CMK (cell line): ENCODE measurements at places on chromosomes 12 and 14.

DNA sequence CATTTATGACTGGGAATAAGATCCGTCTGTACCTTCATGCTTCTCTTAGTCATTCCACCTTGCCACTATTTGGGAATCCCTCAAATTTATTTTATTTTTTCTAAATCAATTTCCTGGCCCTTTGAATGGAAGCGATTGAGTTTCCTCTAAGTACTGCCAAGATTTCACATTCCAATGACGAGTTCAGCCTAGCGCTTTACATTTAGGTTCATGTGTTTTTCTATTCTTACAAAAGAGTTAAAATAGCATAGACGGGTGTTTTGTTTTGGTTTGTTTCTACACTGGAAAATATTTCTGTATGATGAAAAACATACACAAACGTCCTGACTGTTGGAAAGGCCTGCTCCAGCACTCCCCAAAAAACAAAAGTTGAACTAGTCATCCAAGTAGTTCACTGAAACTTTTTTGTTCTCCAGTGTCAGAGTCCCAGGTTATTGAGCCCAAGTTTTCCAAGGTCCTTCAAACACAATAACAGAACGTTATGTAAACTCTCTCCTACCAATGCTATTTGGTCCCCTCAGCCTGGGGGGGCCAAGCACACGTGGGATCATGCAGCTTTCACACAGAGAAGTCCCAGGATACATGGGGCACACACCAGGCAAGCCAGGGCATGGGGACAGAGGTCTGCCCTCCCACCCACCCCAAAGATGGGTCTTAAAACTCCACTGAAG, 74.8 kb upstream of the FOXN3 start:
- no peak for DNase-seq

DNA sequence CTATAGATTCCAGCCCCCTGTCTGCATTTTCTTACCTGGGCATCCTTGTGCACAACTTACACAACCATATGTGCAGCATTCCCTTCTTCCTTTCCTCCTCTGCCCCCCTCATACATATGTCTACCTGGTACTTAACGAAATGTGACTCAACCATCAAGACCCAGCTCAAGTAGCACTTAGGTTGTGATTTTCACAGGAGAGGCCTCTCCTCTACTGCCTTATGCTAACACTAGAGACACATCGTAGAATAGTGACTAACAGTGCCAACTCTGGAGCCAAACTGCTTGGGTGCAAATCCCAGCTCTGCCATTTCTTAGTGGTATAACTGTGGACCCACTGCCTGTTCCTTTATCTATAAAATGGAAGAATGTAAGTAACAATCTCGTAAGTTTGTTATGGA, 24.1 kb upstream of the PLEKHA5 start:
- no peak for DNase-seq

DNA sequence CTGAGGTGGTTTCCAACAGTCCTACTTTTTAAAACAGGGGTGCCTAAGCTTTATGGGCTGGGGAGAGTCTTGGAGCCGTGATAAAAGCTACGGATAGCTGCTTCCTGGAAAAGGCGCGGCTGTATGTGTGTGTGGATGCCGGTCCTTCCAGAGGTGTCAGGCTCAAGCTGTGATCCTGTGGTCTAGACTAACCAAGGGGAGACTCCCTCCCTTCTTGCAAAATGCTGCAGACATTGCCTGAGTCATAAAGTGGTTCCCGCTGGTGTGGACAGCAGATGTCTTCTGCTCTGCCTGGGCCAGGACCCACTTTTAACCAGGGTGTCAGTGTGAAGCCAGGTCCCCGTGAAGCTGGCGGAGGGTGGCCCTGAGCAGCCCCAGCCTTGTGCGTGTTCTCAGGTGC, 37.8 kb downstream of the CCDC92 start:
- DNase-seq, result no peak

GRCh38 chr14:104476437-104476836, 103.1 kb upstream of the C14orf180 start:
- DNase-seq, result no peak

DNA sequence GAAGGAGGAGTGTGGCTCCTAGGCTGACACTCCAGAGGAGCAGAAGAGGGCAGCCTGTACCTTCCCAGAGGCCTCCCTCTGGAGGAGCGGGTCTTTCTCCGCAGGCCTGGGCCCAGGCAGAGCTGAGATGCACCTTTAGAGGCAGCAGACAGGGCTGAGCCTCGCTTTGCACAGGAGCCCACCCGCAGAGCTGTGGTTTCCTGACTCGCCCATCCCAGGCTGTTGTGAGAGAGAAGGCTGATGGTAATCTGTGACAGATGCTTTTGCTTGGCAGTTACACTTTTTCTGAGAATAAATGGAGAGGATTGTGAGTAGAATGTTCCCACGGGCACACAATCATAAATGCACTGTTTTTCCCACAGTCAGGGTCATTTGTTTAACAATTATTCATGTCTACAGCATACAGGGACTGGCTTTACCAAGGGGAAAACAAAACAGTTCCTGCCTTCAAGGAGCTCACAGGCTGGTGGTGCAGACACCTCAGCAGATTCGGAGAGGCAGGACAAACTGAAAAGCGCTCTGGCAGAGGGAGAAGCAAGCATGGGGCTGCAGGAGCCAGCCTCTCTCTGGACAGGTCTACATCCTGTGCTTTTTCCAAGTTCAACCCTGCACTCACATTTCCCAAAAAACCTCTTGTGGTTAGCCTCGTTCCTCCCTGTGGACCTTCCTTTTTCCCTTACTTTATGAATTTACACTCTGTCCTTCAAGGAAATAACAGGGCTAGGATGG, 13.9 kb downstream of the EVL start:
- no peak for DNase-seq

DNA sequence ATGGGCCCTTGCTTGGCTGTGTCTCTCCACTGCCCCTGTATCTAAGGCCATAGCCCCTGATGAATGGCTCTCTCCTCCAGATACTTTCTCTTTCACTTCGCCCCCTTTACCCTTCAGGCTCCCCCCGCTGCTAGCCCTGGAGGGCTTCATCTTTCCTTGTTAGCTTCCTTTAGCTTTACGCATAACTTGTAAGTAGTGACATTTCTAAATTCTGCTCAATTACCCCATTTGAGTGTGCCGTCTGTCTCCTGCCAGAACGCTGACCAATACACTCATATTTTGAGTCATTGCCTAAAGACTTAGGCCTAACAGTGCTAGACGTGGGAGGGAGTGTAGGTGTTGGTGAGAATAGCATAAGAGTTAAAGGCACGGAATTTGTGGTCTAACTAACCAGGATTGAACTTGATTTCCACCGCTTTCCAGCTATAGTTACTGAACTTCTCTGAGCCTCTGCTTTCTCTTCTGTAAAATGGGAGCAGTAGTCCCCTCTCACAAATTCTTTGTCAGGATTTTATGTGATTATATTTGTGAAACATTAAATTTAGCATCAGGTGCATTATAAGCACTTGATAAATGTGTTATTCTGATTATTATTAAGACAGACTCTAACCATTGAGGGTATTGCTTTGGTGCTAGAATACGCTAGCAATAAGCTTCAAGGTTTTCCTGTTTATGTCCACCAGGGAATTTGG, 129.3 kb downstream of the ZFP36L1 start:
- DNase-seq, result no peak

DNA sequence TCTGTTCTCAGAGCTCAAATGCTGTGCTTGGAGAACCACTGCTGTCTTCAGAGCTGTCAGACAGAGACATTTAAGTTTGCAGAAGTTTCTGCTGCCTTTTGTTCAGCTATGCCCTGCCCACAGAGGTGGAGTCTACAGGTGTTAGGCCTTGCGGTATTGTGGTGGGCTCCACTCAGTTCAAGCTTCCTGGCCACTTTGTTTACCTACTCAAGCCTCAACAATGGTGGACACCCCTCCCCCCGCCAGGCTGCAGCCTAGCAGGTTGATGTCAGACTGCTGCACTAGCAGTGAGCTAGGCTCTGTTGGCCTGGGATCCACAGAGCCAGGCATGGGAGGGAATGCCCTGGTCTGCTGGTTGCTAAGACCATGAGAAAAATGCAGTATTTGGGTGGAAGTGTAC, 323.8 kb downstream of the BCAT1 start:
- DNase-seq, result no peak

GRCh38 chr12:93319523-93320050, 58.1 kb upstream of the NUDT4 start:
- no peak for DNase-seq

- DNase-seq, result no peak
These were observed 424.2 kb downstream of the SLC16A7 start for GRCh38 chr12:60020068-60020467.

DNA sequence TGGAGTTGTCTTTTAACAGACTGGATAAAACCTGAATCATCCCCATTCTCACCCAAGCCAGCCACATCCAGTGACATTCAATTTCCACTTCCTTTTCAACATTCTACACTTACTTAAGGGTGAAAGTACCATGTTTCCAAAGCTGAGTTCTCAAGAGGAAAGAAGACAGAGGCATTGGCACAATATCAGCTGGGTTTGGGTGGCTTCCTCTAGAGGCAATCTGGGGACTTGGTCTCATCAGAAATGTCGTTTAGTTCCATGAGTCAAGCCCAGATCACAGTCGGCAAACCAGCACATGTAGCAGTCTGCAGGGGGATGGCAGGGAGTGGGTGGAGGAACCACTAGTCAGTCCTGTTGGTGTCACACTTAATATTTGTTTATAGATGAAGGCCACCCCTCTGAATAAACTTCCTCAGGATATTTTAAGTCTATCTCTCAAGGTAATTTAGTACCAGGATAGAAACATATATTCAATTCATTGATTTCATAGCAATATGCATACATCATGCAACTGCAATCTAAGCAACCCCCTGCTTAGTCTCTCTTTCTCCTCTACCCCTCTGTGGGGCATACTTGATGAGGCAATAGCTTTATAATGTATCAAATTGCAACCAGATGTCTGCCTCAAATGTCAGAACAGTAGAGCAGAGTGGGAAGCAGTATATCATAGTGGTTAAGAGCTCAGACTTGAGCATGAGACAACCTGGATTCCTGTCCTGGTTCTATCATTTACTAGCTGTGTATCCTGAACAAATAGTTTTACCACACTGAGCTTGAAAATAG, 3.0 kb downstream of the SRRM4 start:
- no peak for DNase-seq
